ENCODE measurements at places on chromosomes 1 and 21. TPM values are rescaled to one million over a fixed set of nuclear protein-coding genes. Genes with fewer than 3 reads are reported as not detected.

ZSCAN20 gene
- total RNA-seq: 11.3 TPM

SIPA1L2 gene
- 31.7 TPM for total RNA-seq

TAF1A gene
- 10.7 TPM for total RNA-seq

FAM131C gene
- 0.65 TPM for total RNA-seq

OVAAL gene
- total RNA-seq: not detected

HMCN1 gene
- 427 TPM for total RNA-seq

NAV1 gene
- total RNA-seq: 78.9 TPM

CELA3A gene
- not detected for total RNA-seq

HES2 gene
- total RNA-seq: under 0.01 TPM

PYGO2 gene
- total RNA-seq: 17.2 TPM

PGM1 gene
- total RNA-seq: 77.4 TPM

YBEY gene
- total RNA-seq: 8.4 TPM

CFAP107 gene
- total RNA-seq: not detected

FMO4 gene
- 40.0 TPM for total RNA-seq

KRTAP13-2 gene
- not detected for total RNA-seq

IGSF9 gene
- under 0.01 TPM for total RNA-seq

ANKRD34A gene
- 1.6 TPM for total RNA-seq

LCE2A gene
- not detected for total RNA-seq

SFN gene
- 1.5 TPM for total RNA-seq

CACHD1 gene
- 30.4 TPM for total RNA-seq

FCRL6 gene
- total RNA-seq: not detected

CFHR1 gene
- total RNA-seq: 0.16 TPM

CFAP57 gene
- total RNA-seq: 0.81 TPM

HENMT1 gene
- 4.6 TPM for total RNA-seq

CRB1 gene
- 0.49 TPM for total RNA-seq

TSPAN1 gene
- 1.2 TPM for total RNA-seq

H6PD gene
- total RNA-seq: 73.3 TPM

ACTA1 gene
- total RNA-seq: not detected

FNDC5 gene
- total RNA-seq: 4.3 TPM

ST6GALNAC3 gene
- 1.9 TPM for total RNA-seq

TMOD4 gene
- total RNA-seq: 1.6 TPM

TMPRSS15 gene
- not detected for total RNA-seq

COL11A1 gene
- 264 TPM for total RNA-seq
